ENCODE measurements at places on chromosomes 11 and 22. TPM values are rescaled to one million over a fixed set of nuclear protein-coding genes. Genes with fewer than 3 reads are reported as not detected.

MUC2 gene
- 9.1 TPM for total RNA-seq

MMP12 gene
- total RNA-seq = not detected

NCF4 gene
- not detected for total RNA-seq

PATE4 gene
- total RNA-seq = not detected

DNA sequence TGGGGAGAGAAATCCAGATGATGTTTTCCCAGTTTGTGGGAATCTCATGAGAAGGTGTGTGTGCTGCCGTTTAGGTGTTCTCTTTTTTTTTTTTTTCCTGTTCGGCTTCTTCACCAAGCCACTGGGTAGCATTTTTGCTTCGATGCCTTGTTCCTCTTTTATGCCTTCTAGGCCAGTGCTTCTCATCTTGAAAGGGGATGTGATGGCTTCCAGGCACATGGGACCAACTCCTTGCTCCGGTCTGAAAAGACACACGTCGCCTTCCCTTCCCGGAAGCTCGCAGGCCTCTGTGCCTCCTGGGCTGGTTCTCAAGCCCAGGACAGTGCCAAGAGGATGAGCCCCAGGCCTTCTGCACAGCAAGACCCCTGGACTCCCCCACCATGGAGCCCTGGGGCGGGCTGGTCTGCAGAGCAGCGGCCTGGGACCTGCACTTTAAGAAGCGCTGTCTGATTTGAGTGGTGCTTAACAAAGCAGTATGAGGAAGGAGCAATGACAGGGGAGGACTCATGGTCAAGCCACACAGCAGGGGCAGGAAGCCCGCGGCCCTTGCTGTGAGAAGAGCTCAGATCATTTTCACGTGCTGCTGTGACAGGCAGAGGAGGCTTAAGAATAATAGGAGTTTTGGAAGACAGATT is 158.8 kb downstream of the MPPED1 start:
- DNase-seq = no peak

DNA sequence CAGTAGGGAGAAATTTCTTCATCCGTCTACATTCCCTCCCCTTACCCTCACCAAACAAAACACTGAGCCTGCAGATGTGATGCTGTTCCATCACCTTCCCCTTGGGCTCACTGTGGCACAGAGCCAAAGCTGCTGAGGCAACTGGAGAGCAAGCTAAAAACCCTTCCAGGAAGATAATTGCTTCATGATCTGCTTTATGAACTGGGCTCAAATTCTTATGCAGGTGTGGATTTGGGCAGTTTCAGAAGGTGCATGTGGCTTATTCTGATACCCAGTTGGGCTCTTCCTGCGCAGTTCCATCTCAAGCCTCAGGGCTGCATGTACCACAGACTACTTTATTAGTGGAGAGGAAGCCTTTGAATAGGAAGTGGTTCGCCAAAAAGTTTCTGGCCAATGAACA is 58.3 kb downstream of the AAMDC start:
- DNase-seq = no peak

DNA sequence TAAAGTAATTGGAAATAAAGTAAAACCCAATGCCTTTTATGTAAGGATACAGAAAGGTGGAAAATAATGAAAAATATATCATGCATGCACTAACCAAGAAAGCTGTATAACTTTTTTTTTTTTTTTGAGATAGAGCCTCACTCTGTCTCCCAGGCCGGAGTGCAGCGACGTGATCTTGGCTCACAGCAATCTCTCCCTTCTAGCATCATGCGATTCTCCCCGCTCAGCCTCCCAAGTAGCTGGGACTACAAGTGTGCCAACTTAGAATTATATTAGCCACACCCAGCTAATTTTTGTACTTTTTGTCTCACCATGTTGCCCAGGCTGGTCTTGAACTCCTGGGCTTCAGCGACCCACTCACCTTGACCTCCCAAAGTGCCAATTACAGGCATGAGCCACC is 4.5 kb downstream of the GGT5 start:
- DNase-seq = no peak

HIRA gene
- 65.1 TPM for total RNA-seq

PTS gene
- total RNA-seq = 44.7 TPM

DNA sequence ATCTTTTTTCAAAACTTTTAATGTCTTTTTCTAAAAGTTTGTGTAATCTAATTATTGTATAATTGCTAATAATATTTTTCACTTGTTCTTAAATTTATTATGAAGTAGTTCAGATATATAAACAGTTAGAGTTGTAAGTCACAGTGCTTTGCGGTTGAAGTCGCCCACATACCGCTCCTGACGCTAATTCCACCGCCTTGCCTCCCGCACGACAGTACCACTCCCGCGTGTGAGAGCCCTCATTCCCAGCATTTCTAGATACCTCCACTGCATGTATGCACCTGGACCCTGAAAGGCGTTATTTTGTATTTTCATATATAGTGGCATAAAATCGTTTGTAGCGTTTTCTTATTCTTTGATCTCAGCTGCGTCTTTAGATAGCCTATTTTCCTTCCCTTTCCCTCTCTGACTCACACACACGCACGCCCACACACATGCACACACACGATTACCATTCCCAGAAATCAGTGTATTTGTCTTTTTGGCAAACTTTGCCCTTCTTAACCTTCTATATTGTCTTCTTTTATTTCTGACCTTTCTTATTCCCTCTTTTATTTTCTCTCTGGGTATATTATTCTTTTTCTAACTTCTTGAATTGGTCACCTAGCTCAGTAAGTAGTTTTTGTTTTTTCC is 56.4 kb upstream of the PITPNB start:
- no peak for DNase-seq

DNA sequence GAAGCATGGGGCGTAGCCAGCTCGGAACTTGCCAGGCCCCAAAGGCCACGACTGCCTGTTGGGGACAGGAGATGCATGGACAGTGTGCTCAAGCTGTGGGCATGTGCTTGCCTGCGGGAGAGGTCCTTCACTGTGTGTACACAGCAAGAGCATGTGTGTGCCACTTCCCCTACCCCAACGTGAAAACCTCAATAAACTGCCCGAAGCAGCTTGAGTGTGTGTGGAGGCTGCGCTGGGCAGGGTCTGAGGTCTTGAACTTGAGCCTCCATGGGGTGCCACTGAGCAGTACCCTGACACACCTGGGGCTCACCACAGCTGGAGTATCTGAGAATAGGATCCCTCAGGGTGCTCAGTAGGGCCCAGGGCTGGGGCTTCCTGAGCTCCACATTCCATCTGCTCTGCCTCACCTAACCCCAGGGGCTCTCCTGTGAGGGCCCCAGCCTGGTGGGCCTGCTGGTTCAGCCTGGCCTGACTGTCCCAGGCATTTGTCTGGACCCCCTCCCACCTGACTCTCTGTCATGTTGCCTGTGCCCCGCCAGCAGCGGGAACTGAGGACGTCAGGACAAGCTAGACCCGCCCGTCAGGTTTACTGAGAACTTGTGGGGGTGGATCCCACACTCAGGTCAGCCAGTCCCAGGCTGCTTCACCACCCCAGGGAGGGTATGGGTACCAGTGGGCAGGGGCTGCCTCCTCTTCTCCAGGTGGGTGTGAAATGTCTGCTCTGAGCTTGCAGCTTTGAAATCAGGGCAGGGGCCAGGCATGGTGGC is 3.2 kb downstream of the RASSF7 start:
- peak; percentile 56 for DNase-seq

DNA sequence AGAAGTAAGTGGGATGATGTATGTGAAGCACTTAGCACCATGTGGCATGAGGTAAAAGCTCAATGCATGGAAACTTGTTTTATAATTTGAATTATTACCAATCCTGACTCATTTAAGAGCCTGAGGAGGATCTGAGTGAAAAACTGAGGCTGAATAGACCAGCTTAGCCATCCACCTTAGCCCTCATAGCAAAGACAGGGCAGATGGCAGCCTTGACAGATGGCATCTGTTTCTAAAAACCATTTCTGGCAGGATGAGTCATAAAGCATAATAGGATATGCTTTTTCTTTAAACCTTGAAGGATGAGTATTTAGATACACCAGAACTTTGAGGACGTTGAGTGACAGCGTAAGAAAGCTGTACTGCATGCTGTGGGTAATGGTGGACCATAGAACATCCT is 61.0 kb upstream of the NAV2 start:
- DNase-seq = no peak

- no peak for DNase-seq
Measured at GRCh38 chr11:10307022-10307399, 2.1 kb downstream of the ADM start.

ARVCF gene
- 219 TPM for total RNA-seq

NRGN gene
- total RNA-seq = 12.4 TPM

TRIM51G gene
- total RNA-seq = not detected

DNA sequence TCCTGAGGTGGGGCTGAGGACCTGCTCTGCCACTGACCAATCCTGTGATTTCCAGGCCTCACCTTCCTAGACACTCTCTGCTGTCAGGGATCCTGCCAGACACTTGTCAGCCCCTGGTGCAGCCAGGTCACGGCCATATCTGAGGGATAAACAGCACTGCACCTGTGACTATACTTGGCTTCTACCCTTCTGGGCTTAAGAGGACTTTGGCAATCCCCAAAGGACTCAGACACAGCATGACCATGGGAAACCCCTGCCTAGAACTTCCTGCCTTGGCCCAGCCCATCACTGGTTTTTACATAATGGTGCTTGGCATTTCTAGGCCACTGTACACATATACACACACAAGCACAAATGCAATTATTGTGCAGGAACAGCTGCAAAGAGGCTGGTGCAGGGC is 11.6 kb upstream of the OLFML1 start:
- no peak for DNase-seq

PIK3IP1 gene
- 1.6 TPM for total RNA-seq

PTPRCAP gene
- 1.9 TPM for total RNA-seq
